ENCODE measurements at places on chromosomes 7 and 10.

DNA sequence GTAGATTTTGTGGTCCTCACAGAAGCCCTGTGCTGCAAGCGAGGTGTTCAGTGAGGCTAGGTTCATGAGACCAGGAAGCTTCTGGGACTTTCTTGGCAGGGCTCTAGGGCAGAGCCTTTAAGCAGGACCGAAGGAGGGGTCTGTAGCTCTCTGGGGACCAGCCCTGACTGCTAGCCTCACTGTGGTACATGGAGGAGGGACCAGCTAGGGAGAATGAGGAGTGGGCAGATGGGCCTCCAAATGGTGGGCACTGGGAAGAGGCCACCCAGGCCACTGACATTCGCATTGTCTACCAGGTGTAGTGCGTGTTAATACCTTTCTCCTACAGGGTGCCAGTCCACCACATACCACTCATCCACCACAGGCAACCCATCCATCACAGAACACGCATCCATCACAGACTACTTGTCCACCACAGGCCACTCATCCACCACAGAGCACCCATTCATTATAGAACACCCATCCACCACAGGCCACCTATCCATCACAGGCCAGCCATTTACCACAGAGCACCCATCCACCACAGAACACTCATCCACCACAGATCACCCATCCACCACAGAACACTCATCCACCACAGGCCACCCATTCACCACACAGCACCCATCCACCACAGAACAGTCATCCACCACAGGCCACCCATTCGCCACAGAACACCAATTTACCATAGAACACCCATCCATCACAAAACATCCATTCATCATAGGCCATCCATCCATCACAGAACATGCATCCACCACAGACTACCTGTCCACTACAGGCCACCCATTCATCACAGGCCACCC is 31.6 kb upstream of the ZNF488 start:
- ATAC-seq, result no peak

DNA sequence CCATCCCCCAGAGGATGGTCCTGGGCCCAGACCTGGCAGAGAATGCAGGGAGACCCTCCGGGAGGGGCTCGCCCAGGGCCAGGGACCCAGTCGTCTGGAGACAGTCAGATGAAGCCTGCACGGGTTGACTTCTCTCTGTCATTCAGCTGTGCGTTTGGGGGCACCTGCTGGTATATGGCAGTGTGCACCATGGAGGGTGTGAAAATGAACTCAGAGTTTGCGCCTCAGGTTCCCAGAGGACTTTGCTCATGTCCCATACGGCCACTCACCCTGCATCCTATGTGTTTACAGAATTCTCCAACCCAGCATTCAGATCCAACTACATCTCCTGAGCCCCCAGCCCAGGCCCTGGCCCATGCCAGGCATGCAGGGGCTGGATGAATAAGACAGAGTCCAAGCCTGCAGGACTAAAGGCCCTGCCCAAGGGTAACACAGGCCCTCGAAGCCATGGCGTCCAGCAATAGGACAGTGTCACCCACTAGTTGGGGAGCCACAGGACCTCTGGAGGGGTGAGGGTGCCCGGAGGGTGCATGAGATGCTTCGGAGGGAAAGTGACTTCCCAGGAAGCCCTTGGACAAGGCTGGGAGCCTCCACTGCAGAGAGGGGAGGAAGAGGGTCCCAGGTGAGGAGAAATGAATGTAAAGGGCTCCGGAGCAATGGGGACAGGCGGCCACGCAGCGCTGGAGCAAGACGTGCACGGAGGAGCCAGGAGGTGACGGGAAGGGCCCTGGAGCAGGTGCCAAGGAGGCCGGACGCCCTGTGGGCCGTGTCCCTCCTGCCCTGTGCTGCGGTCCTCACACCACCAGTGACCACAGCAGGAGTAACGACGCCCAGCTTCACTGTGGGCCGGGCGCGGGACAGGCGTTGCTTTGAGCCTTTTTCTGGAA is 36.3 kb downstream of the CALML3 start:
- ATAC-seq, result no peak

- no peak for ATAC-seq
Observed at GRCh38 chr7:20236790-20237189, 19.6 kb upstream of the MACC1 start.

DNA sequence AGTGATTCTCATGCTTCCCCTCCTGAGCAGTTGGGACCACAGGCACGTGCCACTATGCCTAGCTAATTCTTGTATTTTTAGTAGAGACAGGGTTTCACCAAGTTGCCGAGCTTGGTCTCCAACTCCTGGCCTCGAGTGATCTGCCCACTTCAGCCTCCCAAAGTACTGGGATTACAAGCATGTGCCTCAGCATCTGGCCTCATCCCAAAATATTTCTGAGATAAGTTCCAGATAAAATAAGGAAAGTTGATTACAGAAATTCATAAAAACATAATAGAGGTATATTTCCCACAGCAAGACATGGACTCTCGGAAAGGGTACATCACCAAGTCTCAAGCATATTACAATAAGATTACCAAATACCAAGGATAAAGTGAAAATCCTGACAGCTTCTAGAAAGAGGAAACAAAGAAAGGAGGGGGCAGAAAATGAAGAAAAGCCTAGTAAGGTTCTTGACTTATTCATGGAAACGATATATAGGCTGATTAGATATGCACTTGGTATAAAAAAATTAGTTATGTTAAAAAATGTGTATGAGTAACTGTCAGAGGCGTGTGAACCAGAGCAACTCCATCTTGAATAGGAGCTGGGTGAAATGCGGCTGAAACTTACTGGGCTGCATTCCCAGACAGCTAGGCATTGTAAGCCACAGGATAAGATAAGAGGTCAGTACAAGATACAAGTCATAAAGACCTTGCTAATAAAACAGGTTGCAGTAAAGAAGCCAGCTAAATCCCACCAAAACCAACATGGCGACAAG is 35.0 kb downstream of the IQUB start:
- no peak for ATAC-seq

DNA sequence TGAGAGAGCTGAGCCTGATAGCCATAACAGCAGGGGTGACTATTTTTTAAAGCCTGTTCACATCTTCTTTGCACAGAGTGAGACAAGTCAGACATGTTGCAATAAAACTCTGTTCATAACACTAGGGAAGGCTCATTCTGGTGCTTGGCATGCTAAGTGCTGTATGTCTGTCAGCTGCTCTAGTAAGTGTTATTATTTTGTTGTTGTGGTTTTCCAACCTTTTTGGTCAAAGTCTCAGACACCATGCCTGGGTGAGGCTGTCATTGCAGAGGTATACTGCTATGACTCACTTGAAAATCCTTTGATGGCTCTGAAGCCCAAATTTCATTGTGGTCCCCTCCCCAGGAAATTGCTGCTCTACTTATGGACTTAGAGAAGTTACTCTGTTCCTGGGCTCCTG is 129.7 kb downstream of the ADRA2A start:
- ATAC-seq, result no peak

DNA sequence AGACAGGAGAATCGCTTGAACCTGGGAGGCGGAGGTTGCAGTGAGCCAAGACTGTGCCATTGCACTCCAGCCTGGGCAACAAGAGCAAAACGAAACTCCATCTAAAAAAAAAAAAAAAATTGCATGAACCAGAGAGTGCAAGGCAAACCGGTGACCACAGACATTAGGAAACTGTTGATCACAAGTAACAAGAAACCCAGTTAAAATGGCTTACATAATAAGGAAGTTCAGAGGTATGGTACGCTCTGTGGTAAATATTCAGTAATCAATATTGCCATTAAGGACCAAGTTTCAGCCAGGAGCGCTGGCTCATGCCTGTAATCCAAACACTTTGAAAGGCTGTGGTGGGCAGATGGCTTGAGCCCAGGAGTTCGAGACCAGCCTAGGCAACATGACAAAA is 9.2 kb upstream of the NT5C2 start:
- no peak for ATAC-seq

DNA sequence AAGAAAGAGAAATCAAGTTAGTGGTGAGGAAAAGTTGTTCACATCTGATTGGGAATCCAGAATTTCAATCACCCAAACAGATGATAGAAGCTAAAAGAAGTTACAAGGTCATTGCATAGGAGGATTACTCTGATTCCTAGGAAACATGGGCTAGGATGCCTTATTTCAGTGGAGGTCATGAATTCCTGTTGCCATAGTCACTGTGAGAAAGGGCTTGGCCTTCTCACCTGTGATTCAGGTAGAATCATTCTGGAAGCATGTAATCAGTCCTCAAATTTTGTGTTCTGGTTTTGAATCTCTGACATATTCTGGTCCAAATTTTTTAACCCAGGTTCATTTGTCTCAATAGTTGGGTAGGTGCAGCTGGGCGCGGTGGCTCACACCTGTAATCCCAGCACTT is 4.3 kb upstream of the NUB1 start:
- ATAC-seq, result no peak

GRCh38 chr10:25191162-25191895 is 16.5 kb downstream of the GPR158 start:
- no peak for ATAC-seq

DNA sequence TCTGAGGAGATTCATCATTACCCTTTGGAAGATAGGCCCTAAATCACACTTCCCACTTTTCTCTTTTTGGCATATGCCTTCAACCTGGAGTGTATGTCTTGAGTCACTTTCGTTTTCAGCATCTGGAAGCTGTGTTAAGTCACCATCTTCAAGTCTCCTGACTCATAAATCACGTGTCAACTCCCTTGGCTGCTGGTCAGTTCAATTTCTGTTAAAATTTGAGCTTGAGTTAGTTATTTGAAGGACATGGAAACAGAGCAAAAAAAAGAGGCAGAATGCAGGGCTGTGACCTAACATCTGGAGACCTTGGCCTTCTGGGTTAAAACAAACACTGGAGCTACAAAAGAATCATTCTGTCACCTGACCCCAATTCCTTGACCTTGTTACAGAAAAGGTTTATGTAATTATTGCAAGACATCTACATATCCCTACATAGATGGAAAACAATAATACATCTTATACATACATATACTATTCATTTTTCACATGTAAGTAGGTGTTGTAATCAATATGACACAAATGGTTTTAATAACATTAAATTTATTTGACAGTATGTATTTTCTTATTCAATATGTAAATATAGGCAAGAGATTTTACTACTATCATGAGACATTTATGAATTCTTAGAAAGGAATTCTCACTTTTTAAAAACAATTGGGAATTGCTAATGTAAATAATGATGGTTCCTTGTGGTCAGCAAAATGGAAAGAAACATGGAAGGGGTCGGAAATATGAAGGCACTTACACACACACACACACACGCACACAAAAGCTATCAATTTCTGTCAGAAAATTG is 169.7 kb upstream of the PHYHIPL start:
- ATAC-seq, result no peak

DNA sequence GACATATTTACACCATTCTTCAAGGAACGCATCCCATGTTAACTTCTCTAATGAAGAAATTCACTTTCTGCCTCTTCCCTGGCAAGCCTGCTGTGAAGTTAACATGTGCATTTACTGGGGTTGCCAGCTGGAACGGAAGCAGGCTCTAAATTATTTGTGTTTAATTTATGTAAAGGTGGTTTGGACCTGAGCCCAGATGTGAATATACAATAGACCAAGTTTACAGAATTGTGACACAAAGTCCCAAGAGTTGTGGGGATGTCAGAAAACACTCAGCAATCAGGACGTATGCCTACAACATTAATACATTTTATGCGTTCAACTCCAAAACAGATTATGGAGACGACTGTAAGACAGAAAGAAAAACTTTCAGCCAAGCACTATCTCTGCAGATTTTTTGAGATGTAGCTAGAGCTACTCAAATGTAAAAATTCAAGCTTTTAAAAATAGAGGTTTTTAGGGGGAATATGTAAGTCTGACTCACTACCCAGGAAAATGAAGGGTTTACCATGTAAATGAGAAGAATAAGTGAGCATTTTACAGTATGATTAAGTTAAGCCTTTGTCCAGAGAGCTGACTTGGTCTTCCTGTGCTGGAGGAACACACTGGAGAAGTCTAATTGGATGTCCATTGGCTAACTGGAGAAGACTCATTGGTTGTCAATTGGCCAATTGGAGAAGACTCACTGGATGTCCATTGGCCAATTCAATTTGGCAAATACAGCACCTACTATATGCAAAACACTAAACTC is 19.5 kb downstream of the NRP1 start:
- no peak for ATAC-seq

DNA sequence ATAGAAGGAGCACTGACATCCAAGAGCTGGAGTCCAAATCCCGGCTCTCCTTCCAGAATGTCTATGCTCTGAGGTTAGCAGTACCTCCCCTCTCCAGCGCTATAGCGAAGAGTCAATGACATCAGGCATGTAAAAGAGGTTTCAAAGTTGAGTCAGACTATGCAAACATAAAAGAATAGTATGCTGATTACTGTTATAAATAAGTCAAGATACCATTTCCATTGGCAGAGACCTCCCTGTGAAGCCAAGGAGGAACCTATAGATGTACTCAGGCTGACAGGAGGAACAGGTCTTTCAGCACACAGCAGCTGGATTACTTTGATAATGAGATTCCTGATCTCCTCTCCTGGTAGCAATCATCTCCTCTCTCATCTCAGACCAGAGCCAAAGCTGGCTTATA is 103.9 kb upstream of the EFCAB10 start:
- ATAC-seq, result peak; percentile 27

GRCh38 chr10:90621577-90621976 is 236.3 kb downstream of the HTR7 start:
- ATAC-seq, result no peak

DNA sequence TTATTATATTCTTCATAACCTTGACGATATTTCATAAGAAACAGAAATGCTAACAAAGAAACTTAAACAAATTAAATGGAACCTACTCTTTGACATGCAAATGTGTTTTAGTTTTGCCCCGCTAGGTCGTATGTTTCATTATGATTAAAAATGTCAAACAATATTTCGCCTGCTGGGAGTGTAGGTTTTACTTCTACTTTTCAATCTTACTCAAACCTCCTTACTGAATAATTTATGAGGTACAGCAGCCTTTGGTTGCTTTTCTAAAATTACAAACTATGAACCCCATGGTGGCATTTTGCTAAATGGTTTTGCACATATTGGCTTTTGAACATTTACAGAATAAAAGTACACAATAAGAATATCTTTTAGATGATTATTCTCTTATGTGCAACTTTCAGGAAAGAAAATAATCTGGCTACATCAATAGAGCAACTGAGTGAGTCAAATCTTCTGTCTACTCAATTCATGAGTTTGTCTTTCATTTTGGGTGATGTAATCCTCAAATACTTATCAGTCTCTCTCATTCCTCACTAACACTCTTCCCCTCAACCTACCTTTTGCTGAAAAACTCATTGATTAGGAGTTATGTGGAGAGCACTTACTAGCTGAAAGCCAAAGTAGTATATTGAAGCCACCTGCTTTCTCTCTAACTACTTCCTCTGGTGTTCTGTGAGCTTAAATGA is 1226.4 kb downstream of the XPNPEP1 start:
- ATAC-seq, result no peak

DNA sequence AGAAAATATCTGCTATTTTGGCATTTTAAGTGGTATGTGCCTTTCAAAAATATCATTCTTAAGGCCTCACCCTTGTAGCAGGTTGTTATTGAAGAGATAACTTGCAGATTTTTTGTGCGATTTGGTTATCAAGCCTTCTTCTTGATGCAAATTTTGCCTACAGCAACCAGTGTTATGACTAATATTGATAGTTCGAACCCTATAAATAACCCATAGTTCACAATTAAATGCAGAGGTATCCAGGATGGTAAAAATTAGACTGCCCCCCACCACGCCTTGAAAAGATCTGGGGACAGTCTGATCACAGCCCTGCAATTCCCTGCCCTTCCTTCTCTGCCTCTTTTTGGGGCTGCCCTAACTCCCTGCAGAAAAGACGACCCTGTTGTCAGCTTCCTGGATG is 28.4 kb upstream of the RAPGEF5 start:
- ATAC-seq, result no peak

Data from activated CD4-positive, CD25-positive, alpha-beta regulatory T cell treated with anti-CD3 and anti-CD28 coated beads, Interleukin-2, amount 50 U/mL, for 24 hours (primary cell).